Right cardiac atrium (tissue), 5 donors: ENCODE measurements at places on chromosomes 2 and 18.

DNA sequence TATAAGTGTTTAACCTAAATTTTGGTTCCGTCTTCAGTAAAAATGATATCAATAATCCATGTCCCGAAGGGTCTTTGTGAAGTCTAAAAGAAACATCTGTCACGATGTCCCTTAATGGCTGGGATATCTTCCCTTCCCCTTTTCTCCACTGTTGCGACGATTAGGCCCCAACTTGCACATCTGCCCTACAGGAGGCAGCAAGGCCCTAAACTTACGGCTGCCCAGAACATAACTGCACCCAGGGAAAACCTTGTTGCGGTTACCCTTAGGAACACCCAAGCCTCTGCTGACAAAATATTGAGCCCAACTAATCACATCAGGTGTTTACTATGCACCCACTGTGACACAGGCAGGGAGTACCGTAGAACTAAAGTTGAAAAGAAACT, 1.3 kb upstream of the SMAD2 start:
- DNase-seq, result no peak

GRCh38 chr2:51014759-51015158, 17.2 kb downstream of the NRXN1 start:
- no peak for DNase-seq

DNA sequence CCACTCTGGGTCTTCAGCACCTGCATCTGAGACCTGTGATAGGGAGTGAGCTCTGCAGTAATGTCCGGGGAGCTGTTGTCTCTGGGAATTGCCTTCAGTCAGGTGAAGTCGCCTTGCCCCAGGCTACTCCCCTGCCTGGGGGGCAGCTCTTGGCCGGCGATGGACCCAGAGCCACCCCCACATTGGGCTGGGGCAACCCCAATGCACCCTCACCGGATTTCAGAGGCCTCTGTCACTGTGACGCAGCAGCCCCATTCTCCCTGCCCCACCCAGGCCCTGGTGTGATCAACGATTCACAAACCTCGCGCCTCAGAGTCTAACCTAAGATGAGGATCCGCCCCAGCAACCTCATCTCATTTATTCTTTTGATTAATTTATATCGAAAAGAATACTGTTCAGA, 303.6 kb downstream of the NDUFA10 start:
- DNase-seq, result peak; percentile 29

DNA sequence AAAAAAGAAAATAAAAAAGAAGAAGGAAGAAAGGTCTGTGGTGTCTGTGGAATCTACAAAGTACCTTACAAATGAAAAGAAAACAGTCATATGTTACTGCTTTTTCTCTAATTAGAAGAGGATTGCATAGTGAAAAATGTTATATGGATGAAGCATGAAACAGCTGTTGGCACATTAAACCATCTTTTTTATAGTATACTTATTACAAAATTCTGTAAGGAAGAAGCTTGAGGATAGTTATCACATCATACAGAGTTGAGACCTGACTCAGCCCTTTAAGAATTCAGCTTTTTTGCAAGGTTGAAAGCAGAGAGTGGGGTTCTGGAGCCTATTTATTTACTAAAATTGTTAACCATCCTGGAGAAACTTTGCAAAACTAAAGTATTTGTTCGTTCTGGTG, 222.7 kb downstream of the PHLPP1 start:
- DNase-seq, result no peak

- DNase-seq, result no peak
These were observed 144.5 kb upstream of the DLX2 start for GRCh38 chr2:172247203-172247602.

DNA sequence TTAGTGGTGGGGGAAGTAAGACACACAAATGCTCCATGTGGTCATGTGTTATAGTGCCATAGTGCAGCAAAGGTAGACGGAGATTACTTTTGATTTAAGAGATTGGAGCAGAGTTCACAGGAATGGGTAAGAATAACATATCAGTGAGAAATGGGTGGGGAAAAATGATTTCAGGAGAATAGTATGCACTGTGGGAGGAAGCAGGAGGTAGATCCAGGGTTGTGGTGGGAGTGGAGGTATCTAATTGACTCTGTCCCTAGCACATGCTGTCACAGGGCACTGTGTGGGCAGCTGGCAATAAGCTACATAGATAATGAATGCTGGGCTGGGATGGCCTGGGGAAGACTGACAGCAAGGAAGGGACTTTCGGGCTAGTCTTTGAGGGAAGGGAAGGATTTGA, 65.3 kb downstream of the STAT1 start:
- DNase-seq, result peak; percentile 64

DNA sequence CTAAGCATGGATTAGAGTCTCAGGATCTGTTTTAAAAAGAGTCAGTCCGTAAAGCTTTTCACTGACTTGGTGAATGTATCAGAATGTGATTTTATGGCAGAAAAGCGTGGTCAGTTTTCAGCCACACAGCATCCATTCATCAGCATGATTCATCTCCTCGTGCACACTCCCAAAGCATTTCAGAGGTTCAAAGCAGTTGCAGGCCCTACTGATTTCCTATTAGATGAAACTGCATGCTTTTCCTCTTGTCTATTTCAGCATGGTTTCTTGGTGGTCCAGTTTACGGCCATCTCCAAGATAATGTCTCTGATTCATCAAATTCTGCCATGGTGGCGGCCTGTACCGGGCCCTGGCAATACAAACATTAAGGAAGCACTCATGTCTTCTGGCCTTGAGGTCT, 4.8 kb upstream of the PARD6G start:
- DNase-seq, result no peak

- no peak for DNase-seq
These were observed 185.7 kb downstream of the MTCL1 start for GRCh38 chr18:8890957-8891464.

GRCh38 chr18:65365245-65365980, 385.4 kb upstream of the CDH7 start:
- DNase-seq, result no peak

DNA sequence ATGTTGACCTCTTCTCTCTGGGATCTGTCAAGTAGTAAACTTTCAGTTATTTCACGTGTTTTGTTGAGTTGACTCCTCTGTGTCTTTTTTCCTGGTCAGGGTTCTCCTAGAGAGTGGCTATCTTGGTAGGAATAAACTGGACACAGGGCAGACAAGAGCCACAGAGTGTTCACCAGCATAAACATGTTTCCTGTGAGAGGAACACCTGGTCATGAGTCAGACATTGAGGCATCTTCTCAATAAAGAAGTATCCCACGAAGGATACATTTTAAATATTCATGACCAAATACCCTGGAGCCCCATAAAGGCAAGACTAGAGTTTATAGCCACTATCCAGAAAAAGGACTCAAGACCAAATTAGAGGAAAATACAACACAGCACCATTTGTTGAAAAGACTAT, 269.7 kb upstream of the ZNF521 start:
- no peak for DNase-seq

GRCh38 chr2:100483895-100484294, 13.6 kb downstream of the NMS start:
- no peak for DNase-seq

GRCh38 chr2:151837926-151838325, 9.7 kb upstream of the ARL5A start:
- DNase-seq, result no peak

DNA sequence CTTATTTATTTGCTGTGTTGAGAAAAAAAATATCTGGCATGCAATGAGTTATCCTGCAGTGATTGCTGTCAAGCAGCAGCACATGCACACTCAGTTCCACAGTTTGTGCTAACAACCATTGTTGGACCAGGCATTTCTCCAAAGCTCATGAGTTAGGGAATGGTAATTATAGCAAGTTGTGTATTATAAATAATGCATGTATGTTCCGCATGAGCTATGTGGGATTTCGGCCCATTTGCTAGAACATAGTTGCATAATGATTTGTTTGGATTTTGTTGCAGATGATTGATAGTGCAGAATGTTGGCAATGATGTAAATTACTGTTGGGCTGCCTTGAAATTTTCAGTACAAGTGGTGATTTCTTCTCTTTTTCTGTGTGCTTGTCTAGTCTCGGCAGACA, 10.7 kb downstream of the KCNJ3 start:
- no peak for DNase-seq

- DNase-seq, result no peak
These were observed 31.2 kb downstream of the PARD3B start for GRCh38 chr2:204576362-204576979.

DNA sequence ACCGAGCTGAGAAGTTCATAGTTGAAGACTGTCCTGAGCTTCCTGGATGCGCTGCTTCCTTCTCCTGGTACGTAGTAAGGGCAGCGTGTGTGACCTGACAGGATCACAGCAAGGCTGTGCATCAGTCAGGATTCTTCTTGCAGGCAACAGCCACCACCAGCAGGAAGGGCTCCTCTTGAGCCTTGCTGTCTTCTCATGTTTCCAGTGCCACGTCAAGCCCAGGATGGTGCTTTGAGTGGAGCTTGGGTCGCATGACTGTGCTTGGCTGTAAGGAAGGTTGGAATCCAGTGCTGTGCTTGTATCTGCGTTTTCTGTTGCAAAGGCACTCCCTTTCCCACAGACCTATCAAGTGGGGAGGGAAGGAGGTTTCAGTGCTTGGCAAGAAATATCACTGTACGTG, 194.3 kb downstream of the LDLRAD4 start:
- DNase-seq, result no peak

DNA sequence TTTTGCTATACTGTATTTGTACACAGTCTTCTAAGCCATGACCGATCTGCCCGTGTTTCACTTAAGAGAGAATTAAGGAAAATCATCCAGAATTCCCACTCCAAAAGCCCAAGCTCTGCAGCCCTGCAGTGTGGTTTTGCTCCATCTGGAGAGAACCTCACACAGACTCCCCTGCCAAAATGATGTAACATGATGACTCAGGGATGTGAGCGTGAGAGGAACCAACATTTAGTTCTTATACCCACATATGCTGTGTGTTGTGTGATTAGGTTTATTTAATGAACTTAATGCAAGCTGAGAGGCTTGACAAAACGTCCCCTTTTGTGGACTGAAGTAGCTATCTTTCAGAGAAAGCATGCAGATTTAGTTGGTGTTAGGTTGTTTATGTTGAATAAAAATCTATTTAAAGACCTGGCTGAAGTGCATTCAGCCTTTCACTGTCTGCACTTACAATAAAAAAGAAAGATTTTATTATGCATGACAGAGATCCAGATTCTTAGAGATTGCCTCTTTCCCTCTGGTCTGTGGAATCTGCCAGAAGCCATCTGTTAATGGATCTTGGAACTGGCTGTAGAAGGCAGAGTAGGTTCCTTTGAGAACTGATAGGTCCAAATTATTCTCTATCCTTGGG, 6.3 kb downstream of the RAB12 start:
- no peak for DNase-seq

DNA sequence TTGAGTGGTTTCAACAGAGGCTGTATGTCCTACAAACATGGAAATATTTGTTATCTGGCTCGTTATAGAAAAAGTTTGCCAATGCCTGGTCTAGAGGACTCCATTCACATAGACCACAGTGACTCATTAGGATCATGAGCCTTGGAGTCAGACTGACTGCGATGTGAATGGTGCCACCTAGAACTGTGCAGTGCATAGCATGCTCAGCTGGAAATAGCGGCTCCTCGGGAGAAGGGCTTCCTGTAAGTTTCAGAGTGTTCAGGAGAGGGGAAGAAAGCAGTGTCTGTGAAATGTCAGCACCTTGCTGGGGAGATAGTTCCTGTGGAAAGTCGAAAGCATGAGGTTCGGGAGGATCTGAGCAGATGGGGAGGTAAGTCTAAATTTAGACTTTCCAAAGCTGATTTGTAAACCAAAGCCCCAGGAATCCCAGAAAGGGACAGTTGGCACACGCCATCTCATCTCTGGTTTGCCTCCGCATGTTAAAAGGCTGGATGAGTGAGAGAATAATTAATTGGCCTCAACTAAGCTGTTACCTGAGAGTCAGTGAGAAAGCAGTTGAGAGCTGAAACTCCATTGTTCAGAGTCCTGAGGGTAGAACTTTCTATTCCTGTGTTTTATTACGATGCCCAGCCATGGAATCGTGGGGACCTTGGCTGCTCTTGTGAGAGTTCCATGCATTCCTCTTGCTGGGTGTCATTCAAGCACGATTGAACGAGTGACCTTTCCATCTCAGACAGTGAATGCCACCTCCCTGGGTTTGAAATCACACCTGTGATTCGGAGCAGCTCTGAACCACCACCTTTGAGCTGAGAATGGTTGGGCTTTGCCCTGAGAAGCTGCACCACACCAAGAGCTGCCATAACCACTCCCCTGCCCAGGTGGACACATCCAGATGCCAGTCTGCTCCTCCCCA, 99.5 kb downstream of the MAPK4 start:
- DNase-seq, result no peak

DNA sequence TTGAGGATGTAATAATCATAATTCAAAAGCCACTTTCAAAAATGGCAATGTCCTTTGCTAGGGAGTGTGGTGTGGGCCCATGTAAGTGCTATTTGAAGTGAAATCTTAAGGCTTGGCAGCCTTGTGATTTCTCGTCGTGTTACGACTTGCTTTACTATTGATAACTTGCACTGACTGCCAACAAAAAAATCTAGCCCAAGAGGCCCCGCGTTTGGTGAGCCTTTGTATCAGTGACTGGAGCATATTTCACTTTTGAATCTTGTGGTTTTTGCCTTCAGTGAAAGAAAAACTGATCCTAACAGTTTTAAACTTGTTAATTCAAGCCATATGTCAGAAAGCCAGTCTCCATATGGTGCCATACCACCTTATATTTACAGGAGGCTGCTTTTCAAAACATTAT, 248.0 kb downstream of the TMEM182 start:
- no peak for DNase-seq

DNA sequence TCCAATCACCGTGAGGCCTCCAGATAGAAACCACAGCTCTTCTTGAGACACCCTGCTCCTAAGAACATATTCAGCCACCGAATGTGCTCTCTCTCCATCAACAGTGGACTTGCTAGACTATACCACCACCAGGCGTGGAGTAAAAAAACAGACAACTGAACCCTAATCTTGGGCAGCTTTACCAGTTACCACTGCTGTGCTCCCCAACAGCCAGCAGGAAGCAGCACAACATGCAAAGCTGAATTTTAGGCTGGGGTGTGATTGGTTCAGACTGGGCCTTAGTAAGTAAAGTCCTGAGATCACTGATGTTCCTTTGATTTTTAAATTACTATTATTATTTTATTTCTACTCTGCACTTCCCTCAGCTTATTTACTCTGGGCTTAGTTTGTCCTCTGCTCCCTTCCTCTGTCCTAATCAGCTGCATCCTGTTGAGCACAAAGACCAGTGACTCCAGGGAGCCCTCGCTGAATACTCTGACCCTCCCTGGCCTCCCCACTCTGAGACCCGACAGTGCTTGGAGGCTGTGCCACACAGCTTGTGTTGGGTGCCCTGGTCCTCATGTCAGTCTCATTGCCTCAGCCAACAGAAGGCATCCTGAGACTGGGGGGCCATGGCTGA, 21.9 kb downstream of the MRPL35 start:
- DNase-seq, result no peak

GRCh38 chr2:63614983-63615945, 26.5 kb downstream of the MDH1 start:
- no peak for DNase-seq

GRCh38 chr2:28287256-28287915, 105.3 kb upstream of the FOSL2 start:
- DNase-seq, result no peak
